Progenitor cell of endocrine pancreas (in vitro differentiated cells): ENCODE measurements at places on chromosomes 7 and 10. TPM values are rescaled to one million over a fixed set of nuclear protein-coding genes. Genes with fewer than 3 reads are reported as not detected.
A peak's percentile ranks its signal among the peaks of the same experiment; 100 is the strongest.

DNA sequence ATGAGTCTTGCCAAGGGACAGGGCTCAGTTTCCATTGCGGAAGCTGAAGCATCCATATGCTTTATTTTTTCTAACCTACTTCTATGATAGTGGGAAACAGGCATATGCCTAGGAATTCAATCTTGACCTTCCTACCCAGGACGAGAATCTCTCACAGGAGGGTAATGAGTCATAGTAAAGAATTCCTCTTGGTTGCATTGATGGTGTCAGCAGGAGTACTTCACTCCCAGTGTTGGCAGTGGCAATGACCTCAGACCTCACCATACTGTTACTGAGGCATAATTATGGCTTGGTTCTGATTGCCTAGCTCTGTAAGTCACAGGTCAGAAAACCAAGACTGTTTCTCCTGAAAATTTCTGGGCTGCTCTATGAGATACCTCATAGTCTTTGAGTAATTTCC is 552.9 kb downstream of the ARL4A start:
- no peak for DNase-seq

Gene GCK
- total RNA-seq = 4.9 and 5.9 TPM in 2 replicates

Gene IL2RA
- total RNA-seq = not detected in 2 replicates

Gene OR6B1
- total RNA-seq = not detected in 2 replicates

DNA sequence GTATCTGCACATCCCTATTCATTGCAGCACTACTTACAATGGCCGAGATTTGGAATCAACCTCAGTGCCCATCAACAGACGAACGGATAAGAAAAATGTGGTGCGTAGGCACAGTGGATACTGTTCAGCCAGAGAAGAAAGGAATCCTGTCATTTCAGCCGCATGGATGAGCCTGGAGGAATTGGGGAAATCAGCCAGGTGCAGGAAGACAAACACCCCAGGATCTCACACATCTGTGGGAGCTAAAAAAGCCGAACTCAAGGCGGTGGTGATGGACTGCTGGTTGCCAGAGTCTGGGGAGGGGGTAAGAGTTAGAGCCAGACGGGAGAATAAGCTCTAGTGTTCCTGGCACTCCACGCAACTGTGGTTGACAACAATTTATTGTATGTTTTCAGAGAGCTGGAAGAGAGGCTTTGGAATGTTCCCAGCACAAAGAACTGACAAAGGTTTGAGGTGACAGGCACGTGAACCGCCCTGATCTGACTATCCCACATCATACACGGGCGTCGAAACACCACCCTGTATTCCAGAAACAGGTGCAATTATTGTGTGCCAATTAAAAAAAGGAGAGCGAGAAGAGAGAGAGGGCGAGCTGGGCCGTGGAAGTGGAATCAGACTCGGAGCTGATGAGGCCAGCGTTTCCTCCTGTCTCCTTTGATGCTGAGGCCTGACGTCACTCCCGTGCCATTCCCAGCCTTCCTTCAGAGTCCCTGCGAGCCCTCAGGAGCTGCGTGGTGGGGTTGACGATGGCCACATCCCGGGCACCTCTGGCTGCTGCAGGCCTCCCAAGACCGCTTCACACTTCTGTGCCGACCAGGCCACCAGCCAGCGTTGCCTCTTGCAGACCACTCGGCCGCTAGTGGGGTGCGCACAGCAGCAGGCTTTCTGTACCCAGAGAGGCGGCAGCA is 189.5 kb downstream of the DNAJB6 start:
- peak; percentile 2 for DNase-seq

Gene PNLIP
- total RNA-seq = not detected in 2 replicates

Gene SLC26A3
- total RNA-seq = 2.0 and 2.8 TPM in 2 replicates

GRCh38 chr7:104784686-104785085 is 229.3 kb upstream of the KMT2E start:
- DNase-seq = no peak

Gene PDZD7
- 0.29 and 0.84 TPM in 2 replicates for total RNA-seq

DNA sequence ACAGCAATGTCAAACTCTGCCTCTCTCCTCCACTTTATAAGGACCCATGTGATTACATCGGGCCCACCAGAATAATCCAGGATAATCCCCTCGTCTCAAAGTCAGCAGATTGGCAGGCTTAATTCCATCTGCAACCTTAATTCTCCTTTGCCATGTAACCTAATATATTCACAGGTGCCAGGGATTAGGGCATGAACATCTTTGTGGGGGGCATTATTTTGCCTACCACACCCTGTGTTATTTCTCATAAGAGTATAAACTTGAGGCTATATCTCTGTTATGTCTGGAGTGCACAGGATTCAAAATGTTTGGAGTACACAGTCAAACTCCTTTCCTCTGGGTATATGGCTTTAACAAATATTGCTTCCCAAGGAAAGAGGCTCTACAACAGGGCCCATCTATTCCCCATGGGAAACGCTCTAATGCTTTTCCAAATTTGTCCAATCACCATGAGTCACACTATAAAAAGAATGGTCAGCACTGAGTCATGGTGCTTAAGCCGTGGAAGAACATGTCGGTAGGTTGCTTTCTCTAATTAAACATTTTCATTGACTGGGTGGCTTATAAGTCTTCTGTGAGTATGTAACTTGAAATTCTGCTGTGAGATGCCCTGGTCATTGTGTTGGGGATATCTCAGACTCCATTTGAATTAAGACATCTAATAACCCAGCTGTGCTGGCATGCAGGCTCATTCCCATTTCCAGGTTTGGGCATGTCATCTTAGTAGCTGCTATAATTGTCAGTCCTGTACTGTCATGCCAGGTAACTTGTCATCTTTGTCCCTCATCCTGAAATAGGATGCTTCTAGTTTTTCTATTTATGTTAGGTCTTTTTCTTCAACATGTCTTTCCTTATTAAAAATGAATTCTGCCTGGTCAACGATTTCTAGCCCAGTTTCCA is 11.5 kb upstream of the AKR1B10 start:
- DNase-seq = no peak

- no peak for DNase-seq
Measured at GRCh38 chr7:107691716-107692115, 31.1 kb downstream of the SLC26A4 start.

- no peak for DNase-seq
Measured at GRCh38 chr10:129891806-129892205, 72.3 kb downstream of the EBF3 start.

Gene ATP6V0E2
- 49.4 and 50.8 TPM in 2 replicates for total RNA-seq

Gene SLC16A9
- 11.6 and 13.7 TPM in 2 replicates for total RNA-seq

DNA sequence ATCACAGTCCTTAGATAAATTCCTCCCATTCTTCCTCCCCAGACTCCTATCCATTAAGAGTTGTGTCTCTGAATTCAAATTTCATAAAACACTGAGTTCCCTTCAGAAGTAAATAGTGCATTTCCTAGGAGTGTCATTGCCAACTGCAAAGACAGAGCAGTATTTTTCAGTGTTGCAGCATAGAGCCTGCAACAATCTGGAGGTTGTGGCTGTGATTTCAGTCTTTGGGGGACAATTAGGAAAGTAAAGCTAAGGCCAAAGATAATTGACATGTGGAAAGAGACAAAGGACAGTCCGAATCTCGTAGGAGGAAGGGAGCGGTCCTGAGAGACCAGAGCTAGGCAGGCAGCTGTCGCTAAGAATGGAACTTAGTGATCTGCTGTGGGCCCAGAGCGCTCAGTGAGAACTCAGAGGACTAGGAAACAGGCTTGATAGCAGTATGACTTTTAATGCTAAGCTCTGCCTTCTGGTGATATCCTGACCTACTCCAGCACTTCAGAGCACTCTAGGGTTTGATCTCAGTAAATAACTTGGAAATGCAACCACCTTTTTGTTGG is 46.2 kb downstream of the PRPF18 start:
- DNase-seq = no peak

Gene TEX47
- total RNA-seq = not detected in 2 replicates

- no peak for DNase-seq
Measured at GRCh38 chr7:99193527-99194220, 14.2 kb downstream of the KPNA7 start.

GRCh38 chr10:52146766-52147165 is 167.3 kb upstream of the DKK1 start:
- DNase-seq = no peak

Gene EBF3
- total RNA-seq = 0.19 and 0.38 TPM in 2 replicates

Gene IRF5
- total RNA-seq = 0.44 and 0.69 TPM in 2 replicates

Gene SFTPD
- total RNA-seq = 0.29 and 0.40 TPM in 2 replicates

DNA sequence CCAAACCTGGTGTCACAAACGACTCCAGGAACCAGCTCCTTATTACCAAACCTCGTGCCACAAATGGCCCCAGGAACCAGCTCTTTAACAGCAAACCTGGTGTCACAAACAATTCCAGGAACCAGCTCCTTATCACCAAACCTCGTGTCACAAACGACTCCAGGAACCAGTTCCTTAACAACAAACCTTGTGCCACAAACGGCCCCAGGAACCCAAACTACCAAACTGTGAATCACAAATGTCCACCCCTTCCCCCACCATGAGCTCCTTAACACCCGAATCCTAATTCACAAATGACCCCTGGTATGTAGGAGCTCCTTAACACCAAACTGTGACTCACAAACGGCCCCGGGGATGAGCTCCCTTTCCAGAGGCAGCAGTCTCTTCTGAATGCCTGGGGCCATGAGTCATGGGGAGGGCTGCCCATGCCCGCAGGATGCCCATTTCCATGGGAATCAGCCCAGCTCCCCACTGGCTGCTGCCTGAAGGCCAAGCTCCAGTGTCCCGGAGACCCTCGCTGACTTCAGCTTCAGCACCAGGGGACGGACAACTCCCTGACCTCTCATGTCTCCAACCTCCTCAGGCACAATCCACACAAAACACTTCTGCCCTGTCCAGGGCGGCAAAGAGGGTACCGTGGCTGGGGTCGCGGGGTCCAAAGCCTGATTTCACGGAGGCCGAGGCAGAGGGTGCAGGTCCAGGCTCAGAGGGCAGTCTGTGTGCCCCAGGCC is 213.1 kb downstream of the ELFN1 start:
- DNase-seq = no peak

GRCh38 chr7:75599244-75599781 is 107.2 kb downstream of the SPDYE5 start:
- no peak for DNase-seq

GRCh38 chr7:142280263-142280662 is 22.4 kb upstream of the PRSS58 start:
- no peak for DNase-seq

DNA sequence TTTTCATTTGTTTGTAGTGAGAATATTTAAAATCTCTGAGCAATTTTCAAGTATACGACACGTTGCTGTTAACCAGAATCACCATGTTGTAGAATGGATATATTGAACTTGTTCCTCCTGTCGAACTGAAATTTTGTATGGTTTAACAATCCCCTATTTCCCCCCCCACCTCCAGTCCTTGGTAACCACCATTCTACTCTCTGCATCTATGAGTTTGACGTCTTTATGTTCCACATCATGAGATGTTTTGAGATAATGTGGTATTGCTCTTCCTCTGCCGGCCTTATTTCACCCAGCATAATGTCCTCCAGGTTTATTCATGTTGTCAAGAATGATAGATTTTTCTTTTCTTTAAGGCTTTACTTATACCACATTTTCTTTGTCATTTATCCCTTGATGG is 17.4 kb upstream of the PRKCQ start:
- DNase-seq = no peak

Gene ESYT2
- 29.4 and 30.0 TPM in 2 replicates for total RNA-seq

DNA sequence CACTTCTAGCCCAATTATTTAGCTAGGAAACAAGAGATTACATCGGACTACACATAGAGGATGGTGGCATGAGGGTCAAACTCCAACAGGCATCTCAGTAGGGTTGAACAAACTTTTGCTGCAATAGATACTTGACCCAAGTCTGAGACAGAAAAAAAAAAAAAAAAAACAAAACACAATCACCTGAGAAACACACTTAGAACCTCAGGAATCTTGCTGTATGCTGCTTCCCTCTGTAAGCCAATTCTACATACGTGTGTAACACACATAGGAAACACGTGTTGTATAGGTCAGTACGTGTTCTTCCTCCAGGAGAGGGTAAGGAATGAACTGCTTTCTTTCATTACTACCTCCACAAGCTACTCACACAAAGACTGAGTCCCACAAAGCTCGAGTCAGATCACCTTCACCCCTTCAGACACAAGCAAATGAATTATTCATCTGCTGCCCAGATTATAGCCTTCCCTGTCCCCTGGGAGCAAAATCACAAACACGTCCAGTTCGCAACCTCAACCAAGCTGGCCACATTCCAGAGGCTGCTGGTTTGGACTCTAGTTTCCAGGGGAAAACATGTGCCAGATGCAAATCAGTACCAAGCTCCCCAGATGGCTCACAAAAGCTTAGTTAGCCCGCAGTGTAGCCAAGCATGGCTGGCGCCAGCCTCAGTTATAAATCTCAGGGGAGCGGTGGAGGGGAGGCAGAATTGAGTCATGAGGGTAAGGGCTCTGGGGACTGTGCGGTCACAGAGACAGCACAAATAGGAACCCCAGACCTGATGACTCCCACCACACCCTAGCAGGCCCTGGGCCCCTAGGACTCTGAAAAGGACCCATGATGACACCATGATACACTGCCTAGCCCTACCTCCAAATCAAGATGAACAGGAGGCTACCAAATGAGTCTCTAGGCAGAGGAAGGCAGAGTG is 15.1 kb downstream of the PSAP start:
- DNase-seq = no peak

Gene OR2A5
- total RNA-seq = not detected in 2 replicates

Gene LUC7L2
- 90.9 and 94.7 TPM in 2 replicates for total RNA-seq

DNA sequence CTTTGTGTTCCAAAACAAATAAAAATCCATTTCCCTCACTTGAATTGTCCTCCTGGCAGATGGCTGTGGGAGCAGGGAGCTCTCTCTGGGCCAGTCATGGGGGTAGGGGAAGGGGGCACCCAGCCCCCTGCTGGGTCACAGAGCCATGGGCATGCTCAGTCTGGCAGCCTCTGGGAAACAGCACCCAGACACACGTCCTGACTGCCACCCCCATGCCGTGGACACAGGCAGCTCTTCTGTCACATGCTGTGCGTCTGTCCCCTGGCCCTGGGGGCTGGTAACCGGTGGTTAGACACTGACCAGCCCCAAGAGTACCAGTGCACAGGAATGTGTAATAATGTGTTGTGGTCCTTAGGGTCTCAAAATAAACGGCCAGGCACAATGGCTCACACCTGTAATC is 47.0 kb downstream of the RASGEF1A start:
- DNase-seq = no peak
